ACHN (cell line): ENCODE measurements at places on chromosomes 1 and 21.

DNA sequence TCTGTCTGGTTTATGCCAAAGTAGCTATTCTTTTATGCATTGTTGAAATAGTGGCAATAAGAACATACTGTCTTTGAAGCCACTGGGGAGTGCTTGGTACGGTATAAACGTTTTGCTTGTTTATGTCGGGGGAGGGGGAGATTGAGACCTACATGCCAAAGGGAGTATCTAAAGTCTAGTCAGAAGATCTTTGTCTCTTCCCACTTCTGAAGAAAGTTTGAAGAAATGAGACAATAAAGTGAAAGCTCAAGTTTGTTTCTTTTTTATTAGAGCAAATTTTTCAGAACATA, 6.8 kb downstream of the AKIRIN1 start:
- no peak for DNase-seq

- peak; percentile 96 for DNase-seq
These were observed 14.7 kb downstream of the INTS3 start for GRCh38 chr1:153742411-153743142.

DNA sequence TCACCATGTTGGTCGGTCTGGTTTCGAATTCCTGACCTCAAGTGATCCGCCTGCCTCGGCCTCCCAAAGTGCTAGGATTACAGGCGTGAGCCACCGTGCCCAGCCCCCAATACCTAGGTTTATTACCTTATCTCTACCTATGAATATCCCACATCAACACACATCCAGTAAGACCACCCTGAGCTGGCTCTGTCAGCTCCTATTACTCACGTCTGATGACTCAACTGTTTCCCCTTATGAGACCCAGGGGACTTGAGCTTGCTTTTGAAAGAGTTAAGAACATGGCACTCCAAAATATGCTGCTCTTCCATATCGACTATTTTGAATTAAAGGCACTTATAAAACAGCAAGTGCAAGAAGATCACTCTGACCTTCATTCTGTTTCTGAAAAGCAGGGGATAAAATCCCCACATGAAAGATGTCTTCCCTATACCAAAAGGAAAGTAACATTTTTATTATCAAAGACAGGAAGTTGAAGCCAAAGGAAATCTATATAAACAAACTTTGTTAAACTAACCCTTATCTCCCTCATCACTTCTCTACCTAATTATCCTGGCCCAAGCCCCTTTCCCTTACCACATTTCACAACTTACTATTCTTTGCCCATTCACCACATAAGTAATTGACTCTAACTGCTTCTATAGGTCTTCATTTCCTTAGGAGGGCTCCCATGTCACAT, 41.3 kb upstream of the OSBPL9 start:
- DNase-seq, result no peak

DNA sequence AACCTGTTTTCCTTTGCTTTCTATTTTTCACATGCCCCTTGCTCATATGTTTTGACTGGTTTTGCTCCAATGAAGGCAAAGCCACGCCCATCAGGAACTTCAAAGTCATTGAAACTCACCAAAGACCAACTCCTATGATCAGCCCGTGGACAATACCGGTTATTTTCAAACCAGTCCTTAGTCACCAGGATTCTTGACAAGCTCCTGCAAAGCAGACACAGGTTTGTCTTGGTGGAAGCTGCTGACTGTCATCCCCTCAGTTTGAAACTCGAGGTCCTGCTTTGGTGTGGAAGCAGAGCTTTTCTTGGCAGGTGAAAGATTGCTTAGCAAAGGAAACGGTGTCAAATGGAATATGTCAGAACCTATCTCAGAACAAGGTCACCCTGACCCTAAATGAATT, 384.7 kb upstream of the CXADR start:
- no peak for DNase-seq

GRCh38 chr1:12572522-12572921, 45.5 kb downstream of the DHRS3 start:
- DNase-seq, result no peak

DNA sequence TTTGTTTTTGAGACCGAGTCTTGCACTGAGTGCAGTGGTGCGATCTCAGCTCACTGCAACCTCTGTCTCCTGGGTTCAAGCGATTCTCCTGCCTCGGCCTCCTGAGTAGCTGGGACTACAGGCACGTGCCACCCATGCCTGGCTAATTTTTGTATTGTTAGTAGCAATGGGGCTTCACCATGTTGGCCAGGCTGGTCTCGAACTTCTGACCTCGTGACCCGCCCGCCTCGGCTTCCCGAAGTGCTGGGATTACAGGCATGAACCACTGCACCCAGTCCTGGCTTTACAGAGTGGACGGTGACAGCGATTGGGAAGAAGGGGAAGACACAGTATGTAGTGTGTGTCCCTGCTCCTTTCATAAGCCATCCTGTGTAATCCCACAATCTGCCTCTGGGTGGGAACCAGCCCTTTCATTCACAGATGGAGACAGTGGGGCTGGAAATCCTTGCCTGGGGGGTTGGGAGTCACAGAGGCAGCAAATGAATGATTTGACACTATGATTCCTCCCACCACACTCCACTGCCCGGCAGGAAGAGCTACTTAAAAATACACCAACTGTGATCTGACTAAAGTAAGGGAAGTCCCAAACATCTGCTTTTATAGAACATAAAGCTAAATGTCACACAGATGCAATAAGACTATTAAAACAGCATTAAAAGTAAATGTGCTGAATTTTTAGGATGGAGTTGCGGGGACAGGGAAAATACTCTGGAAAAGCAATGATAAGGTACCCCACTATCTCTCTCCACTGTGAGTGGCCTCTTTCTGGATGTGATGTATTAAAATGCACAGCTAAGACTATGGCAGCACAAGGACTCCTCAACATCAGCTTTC, 4.5 kb downstream of the PARP1 start:
- peak; percentile 25 for DNase-seq

DNA sequence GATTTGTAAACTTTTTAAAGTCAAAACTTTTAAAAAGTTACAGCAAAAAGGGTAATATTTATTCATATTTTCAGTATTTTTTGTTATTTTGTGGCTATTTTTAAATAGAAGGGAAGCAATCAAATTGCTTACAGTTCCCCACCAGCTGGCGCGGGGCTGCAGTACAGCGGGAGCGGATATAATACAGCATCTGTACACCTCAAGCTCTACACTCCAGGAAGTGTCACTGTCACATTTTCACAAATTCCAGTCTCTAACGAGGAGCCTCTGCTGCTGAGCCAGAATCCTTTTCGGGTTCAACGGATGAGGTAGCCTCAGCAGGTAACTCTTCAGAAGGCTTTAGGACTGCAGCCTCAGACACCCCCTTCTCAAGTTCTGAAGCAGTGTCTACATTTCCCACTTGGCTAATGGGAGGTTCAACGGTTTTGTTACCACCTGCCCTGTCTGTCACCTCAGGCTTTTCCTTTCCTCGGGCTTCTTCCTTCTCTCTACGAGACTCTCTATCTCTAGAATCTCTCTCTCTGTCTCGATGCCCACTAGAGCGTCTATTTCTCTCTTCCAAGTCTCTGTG, 11.7 kb downstream of the SOD1 start:
- no peak for DNase-seq

- no peak for DNase-seq
These were observed 1.0 kb upstream of the S100B start for GRCh38 chr21:46605767-46606426.

GRCh38 chr1:178714453-178714852, 10.6 kb upstream of the RALGPS2 start:
- no peak for DNase-seq

DNA sequence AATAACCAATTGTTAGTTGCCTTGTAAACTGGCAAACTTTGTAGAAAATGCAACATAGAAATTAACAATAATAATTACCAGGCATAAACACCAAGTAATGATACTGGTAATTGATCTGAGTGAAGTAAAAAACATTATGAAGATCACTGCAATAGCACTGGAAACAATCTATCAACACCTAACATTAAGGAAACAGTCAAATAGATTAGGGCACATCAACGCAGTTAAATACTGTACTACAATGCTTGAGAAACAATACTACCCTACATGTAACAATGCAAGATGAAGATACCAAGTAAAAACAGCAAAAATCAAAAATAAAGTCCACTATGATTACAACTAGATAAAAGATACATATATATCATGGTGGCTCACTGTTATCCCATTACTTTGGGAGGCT, 16.6 kb downstream of the SYDE2 start:
- no peak for DNase-seq

DNA sequence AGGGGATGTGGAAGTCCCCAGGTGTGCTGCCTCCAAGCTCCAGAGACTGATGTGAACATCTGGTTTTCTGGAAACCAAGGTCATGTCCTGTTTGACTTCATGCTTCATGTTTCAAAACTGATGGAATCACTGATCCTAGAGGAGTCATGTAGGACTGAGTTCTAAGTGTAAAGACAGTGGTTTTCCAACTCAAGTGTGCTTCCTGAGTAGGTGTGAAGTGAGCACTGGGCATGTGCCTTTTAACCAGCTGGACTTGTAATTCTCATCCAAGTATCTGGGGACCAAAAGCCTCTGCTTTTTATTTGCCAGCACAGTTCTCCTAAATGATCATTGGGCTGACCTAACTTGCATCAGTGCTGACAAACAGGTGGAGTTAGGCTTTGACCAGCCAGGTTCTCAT, 36.9 kb downstream of the ABCA4 start:
- no peak for DNase-seq

DNA sequence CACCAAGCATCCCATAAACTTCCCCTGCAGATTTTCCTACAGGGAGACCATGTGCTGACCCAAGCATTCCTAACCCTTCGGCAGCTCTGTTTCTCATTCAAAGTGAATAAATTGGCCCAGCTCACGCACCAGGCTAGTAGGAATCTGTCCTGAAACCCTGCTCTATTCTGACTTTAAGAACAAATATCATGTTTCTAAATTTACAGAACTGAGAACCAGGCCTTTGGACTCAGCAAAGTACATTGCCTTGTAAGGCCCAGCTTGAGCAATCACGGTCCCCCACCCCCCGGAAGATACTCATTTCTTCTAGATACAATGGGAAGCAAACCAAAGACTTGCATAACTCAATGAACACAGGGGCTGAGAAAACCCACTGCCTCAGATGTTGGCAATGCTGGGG, 160.1 kb upstream of the NFIA start:
- no peak for DNase-seq

DNA sequence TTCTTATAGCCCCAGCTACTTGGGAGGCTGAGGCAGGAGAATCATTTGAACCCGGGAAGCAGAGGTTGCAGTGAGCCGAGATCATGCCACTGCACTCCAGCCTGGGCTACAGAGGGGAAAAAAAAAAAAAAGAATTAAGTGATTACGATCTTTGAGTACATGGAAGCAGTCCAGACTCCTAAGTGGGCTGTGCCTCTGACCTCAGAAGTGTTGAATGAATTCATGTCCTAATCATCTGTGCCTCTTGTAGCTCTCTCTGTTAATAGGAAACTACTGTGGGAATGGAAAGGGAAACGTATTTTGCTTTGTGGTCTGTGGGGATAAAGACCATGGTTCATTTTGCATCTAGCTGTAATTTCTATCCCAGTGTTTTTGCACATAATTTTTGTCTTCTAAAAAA, 8.4 kb upstream of the IVNS1ABP start:
- DNase-seq, result no peak

GRCh38 chr1:26530895-26531598, 1.5 kb downstream of the RPS6KA1 start:
- peak; percentile 92 for DNase-seq

DNA sequence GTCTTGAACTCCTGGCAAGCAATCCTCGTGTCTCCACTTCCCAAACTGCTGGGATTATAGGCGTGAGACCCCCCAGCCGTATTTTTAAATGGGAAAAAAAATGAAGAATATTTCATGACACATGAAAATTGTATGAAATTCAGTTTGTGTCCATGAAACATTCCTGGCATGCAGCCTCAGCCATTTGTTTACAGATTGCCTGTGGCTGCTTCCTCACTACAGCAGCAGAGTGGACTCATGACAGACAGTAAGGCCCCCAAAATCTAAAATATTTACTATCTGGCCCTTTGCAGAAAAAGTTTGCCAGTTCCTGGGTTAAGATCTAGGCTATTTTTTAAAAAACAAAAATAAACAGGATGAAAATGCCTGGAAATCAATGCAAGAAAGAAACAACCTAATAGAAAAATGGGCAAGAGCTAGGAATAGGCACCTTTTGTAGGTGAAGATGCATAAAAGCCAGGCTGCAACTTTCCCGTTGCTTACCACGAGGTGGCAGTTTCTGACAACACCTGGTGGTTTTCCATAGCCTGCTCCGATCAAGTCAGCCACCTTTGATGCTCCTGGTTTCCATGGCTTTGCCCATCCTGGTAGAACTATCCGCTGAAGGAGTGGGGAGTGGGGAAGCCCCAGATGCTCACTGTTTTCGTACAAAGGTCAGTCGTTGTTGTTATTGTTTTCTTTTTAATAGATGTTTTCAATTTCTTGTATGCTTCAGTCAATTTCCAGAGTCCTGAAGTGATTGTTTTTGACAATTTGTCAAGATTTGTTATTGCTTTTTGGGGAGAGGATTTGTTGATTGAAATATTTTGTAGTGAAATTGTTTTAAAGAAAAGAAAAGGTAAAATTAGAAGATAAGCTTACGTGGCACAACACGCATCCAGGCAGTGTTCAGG, 24.3 kb downstream of the UBE2Q1 start:
- peak; percentile 50 for DNase-seq

GRCh38 chr1:229781453-229781852, 155.4 kb downstream of the URB2 start:
- DNase-seq, result no peak

DNA sequence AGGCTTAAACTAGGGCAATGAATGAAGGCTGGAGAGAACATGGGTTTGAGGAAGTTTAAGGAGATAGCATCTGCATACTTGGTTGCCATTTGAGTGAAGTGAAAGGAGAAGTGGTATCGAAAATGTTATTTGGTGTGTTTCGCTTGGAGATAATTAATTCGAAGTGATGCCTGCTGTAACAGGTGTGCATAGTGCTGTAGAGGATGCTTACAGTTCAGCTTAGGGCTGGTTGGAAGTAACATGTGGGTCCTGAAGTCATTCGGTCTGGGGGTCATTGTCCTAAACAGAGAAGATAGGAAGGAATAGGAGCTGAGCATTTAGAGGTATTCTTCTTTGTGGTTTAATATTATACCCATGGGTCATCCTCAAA, 301 bp upstream of the NUDT17 start:
- DNase-seq, result no peak

DNA sequence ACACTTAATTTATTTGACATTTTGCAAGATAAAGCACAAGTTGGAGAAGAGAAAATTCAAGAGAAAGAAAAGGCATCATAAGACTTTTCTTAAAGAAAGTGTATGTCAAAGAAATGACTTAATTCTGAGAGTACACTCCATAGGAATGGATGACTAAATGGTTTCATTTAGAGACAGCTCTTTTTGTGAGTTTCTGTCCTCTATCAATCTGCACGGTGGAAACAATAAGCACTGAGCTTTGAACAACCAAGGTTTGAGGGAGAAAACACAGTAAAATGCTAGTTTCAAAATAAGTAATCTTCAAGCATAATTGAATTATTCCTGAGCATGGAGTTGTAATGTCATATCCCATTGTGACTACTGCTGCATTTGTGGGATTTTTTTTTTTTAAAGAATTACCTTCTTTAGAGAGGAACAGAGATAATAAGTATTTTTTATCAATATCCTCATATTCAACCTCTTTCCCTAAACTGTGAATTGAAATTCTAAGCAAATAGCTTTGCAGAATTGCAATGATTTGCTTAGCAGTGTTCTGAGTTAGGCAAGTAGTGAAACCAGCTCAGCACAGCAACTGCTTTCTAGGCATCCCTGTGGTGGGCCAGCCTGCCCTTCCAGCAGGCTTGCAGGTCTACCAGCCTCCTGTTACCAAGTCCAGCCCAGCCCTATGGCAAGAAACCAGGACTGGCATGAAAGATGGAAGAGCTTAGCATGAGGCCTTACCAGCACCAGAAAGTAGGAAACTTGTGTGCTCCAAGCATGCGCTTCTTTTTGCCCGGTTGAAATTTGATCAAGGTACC, 38.2 kb downstream of the KCNJ6 start:
- no peak for DNase-seq
